Epithelial cell of esophagus (primary cell): ENCODE measurements at places on chromosomes 11 and 22.
A peak's percentile ranks its signal among the peaks of the same experiment; 100 is the strongest.

GRCh38 chr22:36331912-36332622 is 55.7 kb downstream of the MYH9 start:
- DNase-seq, result no peak

- DNase-seq, result peak; percentile 54
These were observed 1.7 kb upstream of the LINC01488 start for GRCh38 chr11:69479591-69480271.

DNA sequence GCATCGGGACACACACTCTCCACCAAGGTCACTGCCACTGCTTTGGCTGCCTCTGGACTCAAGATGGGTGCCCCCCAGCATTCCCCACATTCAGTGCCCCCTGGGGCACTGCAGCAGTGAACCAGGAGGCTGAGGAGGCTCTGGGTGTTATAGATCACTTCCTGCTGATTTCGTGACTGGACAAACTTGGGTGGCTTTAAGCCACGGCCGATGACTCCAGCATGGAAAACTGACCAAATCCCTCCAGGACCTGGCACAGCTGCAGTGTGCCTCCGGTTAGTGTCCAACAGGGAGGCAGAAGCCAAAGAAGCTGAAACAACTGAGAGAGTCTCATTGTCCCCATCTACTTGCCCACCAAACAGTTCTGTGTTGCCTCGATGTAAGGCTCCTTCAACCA is 1.2 kb upstream of the GANAB start:
- DNase-seq, result no peak

DNA sequence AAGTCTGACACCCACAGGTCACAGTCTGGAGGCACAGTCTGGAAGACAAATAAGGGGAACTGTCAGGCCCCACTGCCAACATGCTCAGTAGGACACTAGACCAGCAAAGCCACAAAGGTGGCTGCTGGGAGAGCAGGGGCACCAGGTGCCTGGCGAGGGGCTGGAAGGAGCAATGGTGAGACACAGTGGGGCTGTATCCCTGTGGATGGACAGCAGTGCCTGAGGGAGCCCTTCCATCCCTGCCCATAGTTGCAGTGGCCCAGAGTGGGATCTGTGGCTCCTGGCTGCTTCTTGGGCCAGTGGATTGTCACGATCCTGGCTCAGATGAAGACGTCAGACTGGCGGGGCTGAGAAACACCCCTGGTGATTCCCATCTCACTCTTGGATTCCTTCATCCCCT is 154.6 kb downstream of the DSCAML1 start:
- DNase-seq, result no peak

- no peak for DNase-seq
These were observed 107.0 kb downstream of the MSANTD4 start for GRCh38 chr11:105915021-105915420.

GRCh38 chr11:34349882-34350281 is 7.9 kb downstream of the ABTB2 start:
- DNase-seq, result no peak

DNA sequence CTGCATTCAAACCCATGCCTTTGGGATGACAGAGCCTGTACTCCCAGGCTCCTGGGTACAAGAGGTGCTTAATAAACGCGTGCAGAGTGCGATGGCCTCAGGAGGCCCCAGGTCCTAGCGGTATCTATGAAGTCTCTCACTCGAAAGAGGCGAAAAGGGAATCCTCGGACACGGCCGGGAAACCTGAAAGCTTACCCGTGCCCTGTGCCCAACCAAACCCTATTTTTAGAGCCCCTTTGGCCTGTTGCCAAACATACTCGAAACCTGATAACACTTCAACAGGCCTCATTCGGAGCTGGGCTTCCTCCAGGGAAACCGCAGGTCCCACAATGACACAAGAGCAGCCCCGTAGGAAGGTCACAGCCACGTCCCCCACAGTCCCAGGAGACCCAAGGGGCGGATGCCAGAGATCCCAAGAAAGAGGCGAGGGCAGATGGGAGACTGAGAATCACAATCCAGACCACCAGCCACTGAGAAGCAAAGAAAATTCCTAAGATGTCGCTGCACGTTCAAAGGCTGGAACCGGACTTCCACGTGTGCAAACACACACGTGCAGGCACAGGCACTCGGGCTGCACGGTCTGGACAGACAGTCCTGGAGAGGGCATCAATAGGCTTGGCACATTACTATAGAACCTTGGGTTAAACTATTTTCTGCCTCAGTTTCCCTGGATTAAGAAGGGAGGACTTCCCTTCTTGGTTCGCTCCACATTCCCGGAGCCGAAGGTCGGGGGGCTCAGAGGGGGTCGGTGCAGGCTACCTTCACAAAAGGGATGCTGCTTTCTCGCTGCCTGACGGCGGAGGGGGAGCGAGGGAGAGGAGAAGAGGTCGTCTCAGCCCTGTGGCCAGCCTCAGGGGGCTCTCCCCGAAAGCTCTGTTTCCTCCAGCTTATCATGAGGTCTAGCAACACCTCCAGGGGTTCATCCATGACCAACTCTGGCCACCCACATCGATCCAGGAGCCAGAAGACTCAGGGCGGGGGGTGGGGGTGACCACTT is 8.2 kb downstream of the PDGFB start:
- DNase-seq, result no peak

DNA sequence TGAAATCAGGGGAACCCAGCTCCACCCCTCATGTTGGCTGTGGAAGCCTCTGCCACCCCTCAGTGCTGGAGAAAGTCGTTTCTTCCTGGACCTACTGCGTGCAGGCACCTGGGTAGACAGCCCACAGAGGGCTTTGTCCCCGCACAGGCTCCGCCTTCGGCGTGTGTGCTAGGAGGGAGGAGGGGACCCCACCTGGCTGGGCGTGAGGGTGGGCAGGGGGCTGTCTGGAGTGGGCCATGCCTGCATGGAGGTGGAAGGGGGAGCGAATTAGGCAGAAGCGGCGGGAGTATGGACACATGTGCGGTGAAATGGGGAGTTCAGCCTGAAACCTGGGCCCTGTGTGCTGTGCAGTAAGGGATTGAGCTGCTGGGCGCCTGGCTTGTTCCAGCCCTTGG is 49.3 kb downstream of the FBLN1 start:
- DNase-seq, result no peak

- no peak for DNase-seq
These were observed 69.7 kb downstream of the RAB38 start for GRCh38 chr11:88105526-88105925.

GRCh38 chr11:21426931-21427330 is 757.5 kb downstream of the NELL1 start:
- no peak for DNase-seq

GRCh38 chr11:74390697-74391096 is 7.5 kb downstream of the PGM2L1 start:
- DNase-seq, result no peak

GRCh38 chr11:104991994-104992393 is 23.6 kb upstream of the CASP4 start:
- DNase-seq, result no peak

GRCh38 chr11:100789500-100789899 is 102.4 kb downstream of the ARHGAP42 start:
- peak; percentile 19 for DNase-seq
